ENCODE measurements at places on chromosomes 12 and 14. TPM values are rescaled to one million over a fixed set of nuclear protein-coding genes. Genes with fewer than 3 reads are reported as not detected.

The OAS2 gene
- total RNA-seq: 42.8 TPM

The ACOT6 gene
- not detected for total RNA-seq

The HOXC12 gene
- not detected for total RNA-seq

The SLC10A1 gene
- total RNA-seq: not detected

The MYO1A gene
- 0.39 TPM for total RNA-seq

The HNRNPA1 gene
- total RNA-seq: 1,109 TPM

The SLC4A8 gene
- total RNA-seq: 0.41 TPM

The PNMA1 gene
- 40.0 TPM for total RNA-seq

The FGF23 gene
- total RNA-seq: not detected

The HSPA2 gene
- 2.3 TPM for total RNA-seq

The POTEM gene
- not detected for total RNA-seq

The LPAR5 gene
- total RNA-seq: 18.9 TPM

Measured in naive thymus-derived CD8-positive, alpha-beta T cell (primary cell).